ENCODE measurements at places on chromosomes 2 and 18.

- DNase-seq = no peak
Measured at GRCh38 chr2:20369366-20369765, 18.7 kb upstream of the PUM2 start.

GRCh38 chr18:2612996-2613395 lies 41.6 kb downstream of the NDC80 start:
- DNase-seq = no peak

DNA sequence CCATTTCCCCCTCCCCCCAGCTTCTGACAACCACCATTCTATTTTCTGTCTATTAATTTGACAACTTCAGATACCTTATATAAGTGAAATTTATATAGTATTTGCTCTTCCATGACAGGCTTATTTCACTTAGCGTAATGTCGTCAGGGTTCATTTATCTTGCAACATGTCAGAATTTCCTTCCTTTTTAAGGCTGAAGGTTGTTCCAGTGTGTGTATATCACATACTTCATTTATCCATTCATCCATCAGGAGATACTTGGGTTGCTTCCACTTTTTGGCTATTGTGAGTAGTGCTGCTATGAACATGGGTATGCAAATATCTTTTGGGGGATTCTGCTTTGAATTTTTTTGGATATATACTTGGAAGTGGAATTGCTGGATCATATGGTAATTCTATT lies 7.4 kb downstream of the BCL2L11 start:
- no peak for DNase-seq

GRCh38 chr2:79984476-79984875 lies 320.1 kb downstream of the LRRTM1 start:
- no peak for DNase-seq

GRCh38 chr2:40330096-40330495 lies 121.8 kb downstream of the SLC8A1 start:
- no peak for DNase-seq

DNA sequence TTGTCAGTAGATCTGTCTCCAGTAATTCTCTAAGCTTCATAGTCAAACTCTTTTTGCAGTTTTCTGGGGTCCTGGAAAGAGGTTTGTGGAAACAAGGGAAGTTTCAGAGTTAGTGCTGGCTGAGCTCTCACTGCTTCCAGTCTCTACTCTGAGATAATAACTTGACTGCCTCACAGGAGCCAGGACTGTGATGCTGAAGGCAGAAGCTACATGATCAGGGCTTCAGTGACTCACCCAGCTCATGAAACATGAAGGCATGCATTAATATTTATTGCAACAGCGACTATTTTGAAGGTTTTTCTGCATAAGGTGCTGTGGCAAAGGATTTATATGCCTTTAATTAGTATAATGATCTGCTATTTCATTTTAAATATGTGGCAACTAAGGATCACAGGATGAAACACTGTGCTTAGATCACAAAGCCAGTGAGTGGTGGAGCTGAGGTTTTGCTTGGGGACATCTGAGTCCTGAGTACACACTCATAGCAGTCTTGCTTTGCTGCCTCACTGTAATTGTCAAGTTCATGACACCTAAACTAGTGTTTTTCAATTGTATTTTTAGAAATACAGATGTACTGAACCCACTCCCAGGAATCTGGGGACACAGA lies 448.4 kb upstream of the GCFC2 start:
- no peak for DNase-seq

- no peak for DNase-seq
Measured at GRCh38 chr2:24832073-24832461, 38.8 kb downstream of the CENPO start.

- no peak for DNase-seq
Measured at GRCh38 chr2:12803607-12804006, 86.9 kb downstream of the TRIB2 start.

GRCh38 chr2:160613466-160614153 lies 120.0 kb upstream of the RBMS1 start:
- DNase-seq = no peak

DNA sequence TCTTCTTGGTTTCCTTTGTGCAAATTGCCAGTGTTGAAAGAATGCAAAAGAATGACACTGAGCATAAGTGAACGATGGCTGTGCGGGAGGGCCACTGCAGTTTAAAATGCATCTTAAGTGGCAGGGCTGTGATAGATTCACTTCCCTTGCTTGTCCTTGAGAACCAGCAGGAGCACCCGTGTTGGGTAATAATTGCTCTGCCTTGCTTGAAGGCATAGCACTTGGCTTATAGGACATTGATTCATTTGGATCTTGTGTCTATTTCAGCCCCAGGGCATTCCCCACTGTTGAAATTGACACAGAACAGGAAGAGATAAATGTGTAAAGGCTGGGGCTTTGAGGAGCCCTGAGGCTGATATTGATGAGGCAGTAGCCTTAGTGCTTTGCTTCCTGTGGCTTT lies 1003.7 kb upstream of the GYPC start:
- no peak for DNase-seq

DNA sequence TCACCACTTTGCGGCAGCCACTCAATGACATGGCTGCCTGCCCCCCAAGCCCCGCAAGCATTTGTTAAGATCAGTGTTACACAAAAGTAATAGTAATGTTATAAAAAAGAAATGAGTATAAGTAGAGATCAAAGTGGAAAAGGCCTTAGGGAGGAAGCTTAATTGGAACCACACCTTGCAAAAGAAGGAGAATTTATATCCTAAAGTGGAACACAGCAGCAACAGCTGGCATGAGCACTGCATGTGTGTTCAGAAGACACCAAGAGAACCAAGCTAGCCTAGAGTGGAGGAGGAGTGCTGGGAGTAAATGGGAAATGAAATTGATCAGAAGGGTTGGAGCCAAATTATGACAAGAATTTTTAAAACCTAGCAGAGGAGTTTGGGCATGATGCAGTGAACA lies 73.1 kb upstream of the STK17B start:
- DNase-seq = no peak

DNA sequence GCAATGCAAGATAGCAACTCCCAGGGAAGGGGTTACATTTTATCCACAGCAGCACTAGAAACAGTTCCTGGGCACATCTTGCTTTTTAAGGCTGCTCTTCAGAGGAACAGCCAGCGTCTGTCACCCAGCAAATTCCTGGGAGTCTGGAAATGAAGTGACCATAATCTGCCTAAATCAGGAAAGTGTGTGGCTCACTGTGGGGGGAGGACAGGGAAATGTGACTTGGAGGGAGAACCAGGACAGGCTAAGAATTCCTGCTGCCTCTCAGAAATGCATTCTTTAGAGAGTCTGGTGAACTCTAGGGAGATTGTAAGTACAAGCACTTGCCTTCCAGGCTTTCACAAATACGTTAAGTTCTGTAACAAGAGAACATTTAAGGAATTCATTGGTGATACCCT lies 364.3 kb upstream of the SPHKAP start:
- no peak for DNase-seq

DNA sequence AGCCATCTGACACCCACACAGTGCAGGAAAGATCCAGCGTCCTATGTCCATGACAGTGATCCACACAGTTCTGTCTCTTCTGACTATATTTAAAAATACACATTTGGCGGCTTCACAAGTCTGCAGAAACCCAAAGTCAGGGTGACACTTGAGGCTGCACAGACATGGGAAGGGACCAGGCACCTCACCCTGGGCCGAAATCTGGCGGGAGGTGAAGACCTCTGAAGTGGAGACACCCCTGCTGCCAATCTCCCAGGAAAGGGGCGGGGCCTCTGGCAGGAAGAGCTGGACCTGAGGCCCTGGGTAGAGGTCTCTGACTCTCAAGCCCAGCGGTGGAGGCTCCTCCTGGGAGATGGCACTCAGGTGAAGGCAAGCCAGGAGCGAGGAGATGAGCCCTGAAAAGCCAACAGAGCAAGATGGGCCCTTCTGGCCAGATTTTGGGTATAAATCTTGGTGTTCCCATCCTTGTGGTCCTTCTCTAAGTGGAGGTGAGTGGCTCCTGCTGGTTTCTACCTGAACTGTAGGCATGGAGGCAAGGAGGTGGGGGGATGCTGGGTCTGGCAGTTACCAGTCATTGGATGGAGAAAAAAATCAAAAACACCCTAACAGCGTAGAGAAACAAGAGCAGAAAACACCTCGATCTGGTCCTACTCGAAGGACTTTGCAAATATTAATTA lies 248.4 kb downstream of the HDAC4 start:
- DNase-seq = no peak

DNA sequence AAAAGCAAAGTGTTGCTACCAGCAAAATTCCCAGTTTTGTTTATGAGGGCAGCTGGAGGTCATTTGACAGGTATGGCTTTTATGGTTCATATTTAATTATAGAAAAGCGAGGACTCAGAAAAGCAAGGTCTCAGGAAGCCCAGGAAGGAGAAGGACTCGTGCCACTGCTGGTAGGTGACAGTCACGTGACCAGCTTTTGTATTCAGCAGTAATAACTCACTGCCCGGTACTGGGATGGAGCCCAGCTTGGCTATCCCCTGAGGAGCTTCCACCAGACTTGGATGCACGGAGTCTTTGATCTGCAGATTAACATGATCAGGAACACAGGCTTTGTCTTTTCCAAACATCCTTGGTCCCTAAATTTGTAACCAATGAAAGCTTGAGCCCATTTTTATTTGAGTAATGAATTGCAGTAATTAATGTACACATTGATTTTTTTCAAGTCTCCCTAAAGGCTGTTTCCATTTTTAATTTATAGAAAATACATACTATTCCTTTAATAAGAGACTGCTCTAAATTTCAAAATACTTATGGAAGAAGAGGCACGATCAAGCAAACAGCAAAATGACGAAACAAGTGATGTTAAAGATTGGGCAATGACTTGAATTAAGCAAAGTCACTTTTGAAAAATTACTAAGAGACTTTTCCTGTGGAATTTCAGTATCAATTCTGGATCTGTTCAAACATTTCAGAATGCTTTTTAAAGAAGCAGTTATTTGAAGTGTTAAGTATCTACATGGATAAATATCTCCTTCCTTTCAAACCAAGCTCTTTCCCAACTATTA lies 251.7 kb upstream of the HNRNPA3 start:
- DNase-seq = no peak

GRCh38 chr2:18993756-18994338 lies 364.6 kb downstream of the OSR1 start:
- no peak for DNase-seq

DNA sequence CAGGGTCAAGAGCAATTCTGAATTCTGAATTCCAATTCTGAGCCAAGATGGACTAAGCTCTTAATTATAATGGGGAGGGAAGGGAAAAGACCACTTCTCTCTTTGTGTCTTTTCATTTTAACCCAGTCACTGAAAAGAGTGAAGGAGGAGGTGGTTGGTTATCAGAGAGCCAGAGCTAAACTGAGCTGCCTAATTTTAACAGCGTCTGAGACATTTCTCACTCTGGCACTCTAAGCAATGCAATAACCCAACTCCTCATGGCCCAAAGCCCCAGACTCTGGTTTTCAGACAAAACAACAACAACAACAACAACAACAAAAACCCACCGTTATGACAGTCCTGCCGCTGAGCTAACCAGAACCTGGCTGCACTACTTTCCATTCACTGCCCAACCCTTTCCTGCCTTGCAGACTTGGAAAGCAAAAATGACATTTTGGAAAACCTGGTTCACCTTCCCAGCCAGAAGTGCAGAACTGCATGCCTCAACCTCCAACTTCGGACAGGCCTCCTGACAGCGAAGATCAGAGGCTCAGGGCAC lies 1.0 kb downstream of the CHST10 start:
- DNase-seq = peak; percentile 35

DNA sequence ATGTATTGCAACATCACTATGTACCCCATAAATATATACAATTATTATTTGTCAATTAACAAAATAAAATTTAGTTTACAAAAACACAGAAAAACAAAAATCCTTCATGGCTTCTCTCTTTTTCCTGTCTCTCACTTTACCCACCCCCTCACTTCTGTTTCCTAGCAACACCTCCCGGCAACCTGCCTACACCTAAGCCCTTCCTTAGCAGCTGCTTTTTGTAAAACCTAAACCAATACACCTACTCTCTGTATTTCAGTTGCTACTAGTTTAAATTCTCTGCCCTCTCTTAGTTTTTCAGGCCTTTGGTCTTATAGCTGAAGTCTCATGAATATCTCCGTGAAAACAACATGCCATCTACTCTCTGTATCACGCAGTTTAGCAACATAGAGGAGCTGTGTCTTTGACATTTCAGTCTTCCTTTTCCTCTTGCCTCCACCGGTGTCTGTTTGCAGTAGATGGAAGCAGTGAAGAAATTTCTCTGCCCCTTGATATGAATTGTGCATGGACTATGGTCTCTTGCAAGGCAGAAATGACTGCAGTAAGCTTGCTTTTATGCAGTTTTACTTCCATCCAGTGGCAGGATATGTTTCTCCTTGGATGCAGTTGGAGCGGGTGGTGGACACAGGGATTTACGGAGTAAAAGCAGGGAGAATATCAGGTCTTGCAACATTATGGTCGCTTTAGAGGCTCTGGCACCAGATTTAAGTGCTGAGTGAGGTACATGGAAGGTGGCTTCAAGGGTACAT lies 42.0 kb upstream of the ZDBF2 start:
- DNase-seq = no peak

GRCh38 chr2:181814057-181814491 lies 77.5 kb upstream of the ITPRID2 start:
- peak; percentile 53 for DNase-seq

DNA sequence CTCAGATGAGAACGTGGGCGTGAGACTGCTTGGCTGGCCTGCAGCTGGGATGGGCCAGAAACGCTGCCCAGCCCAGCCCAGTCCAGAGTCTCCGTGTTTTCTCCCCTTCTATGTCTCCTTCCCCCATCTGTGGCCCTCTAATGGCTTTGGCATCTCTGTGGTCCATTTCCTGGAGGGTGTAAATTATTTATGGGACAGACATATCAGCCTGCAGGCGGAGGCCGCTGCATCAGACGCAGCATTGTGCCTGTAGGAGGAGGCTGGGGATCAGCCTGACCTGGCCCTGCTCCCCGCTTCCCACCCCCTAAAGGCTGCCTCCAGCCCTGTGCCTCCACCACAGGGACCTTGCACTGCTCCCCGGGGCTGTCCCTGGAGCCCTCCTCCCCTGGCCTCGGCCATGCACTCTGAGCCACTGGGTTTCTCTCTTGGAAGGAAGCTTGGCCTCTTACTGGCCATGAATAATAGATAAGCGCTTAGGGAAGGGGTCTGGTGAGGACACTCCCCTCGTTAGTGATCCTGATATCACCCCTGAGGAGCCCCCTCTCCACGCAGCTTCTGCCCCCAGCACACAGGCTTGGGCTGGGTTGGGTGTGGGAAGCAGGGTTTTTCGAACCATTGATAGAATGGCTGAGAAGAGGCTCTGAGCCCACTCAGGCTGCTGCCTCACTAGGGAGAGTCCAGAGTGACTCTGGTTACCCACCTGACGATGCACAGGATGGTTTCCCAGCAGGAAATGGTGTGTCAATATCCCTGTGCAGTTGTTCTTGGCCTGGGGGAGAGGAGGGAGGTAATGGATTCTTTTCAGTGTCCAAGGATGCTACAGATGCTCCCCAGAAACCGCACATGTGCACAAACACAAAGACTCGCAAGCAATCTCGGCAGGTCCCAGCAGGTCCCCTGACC lies 185.5 kb downstream of the MYCN start:
- no peak for DNase-seq

GRCh38 chr2:10940596-10940995 lies 28.9 kb downstream of the KCNF1 start:
- no peak for DNase-seq

DNA sequence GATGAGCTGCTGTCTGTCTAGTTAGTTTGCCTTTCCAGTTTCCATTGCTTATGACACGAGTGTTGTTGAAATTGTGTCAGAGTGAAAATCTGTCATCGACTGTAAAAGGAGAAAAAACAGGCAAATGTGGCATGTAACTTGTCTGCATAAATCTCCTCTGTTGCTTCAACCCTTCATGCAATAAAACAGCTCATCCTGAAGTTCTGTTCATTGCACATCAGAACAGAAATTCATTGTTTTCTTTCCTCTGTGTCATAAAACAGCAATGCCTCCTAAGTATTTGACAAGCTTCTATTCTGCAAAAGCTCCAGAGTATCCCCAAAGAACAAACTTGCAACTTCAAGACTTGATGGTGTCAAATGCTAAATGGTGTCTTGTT lies 432.1 kb downstream of the MEIS1 start:
- DNase-seq = no peak
